ENCODE measurements at places on chromosomes 2 and 18.

- no peak for DNase-seq
Measured at GRCh38 chr18:26919627-26920026, 54.1 kb upstream of the AQP4 start.

- no peak for DNase-seq
Measured at GRCh38 chr18:77088963-77089722, 43.4 kb downstream of the MBP start.

- DNase-seq = no peak
Measured at GRCh38 chr18:63342206-63342605, 22.6 kb upstream of the BCL2 start.

DNA sequence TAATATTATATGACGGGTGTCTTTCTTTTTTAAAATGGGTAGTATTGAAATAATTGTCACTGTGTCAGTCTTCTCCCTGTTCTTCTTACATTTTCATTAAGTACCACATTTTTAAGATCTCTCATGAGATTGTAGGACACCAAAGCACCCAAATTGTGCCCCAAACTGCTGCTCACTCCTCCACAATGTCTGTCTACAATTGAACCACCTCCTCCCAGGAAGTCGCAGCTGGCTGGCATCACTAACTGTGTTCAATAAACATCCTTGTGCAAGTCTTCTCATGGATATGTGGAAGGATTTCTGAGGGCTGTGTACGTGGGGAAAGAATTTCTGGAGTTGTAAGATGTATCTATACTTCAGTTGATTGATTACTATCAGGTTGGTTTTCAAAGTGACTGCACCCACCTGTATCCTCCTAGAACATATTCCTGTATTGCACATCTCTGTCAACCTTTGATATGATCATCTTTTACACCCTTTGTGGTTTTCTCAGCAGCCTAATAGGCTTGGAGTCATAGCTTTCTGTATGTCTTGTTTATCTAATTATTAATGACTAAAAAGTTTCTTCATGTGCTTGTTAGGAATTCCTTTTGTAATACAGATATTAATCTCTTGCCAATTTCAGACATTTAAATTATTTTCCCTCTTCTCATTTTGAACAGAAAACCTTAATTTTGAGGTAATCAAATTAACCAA, 774.9 kb downstream of the RNF144A start:
- DNase-seq = no peak

DNA sequence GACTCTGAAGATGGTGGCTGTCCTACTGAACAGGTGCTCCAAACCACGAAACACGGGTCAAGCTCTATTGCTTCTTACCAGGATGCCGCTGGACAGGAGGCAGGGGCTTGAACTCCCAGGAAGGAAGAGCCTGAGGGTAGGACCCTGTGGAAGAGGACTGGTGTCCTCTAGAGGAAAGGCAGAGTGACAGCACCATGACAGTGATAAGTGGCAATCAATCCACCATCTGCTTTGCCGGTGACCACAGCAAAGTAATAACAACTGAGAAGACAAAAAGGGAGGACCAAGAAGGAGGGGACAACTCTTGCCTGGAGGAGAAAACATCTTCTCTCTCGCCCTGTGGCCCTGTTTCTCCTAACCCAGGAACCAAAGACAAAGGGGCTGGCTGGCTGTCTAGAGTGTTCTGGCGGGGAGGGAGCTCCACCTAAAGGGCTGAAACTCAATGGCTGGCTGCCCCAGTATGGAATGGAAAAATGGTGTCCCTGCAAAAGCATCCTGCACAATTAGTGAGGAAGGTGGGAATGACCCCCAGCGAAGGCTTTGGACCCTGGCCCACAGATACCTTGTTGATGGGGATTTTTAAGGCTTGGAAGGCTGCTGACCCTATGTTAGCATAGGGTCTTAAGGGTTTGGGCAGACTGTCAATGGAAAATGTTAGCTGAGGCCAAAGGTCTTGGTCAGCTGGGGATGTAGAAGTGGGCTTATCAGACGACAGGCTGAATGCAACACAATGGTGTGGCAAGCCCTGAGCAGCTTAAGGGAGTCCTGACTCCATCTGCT, 35.4 kb downstream of the PROC start:
- DNase-seq = no peak

- DNase-seq = no peak
Measured at GRCh38 chr2:235492850-235493344, 946 bp upstream of the AGAP1 start.
